ENCODE measurements at places on chromosomes 4 and X.

DNA sequence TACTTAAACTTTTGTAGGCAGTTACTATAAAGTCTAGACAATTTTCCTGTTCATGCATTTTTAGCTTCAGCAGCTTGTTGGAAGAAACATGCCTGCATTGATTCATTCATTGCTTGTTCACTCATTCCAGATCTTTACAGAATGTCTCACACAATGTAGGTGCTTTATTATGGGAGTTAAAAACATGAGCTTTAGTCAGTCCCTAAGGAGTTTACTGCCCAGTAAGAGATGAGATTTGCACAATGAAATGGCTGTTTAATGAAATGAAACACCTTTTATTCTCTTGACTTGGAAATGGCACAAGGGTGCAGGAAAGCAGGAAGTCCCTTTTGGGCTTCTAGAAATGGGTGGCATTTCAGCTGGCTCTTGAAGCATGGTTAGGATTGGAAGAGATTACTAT, 2.9 kb downstream of the NOCT start:
- no peak for DNase-seq

DNA sequence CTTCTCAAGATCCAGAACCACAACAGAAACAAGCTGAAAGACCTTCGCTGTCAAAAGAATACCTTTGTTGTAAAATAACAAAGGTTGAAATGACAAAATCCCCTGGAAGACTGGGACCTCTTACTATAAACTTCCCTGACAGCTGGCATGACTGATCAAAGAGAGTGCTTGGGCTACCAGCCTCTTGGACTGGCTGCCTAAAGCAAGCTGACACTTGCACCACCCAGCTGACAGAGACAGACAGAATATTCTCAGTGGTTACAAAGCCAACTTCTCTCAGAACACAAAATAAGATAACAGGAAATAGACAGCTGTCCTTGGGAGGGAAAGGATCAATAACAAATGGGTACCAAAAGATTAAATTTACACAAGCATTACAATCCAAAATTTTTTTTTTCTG, 241.7 kb upstream of the SPOCK3 start:
- no peak for DNase-seq

DNA sequence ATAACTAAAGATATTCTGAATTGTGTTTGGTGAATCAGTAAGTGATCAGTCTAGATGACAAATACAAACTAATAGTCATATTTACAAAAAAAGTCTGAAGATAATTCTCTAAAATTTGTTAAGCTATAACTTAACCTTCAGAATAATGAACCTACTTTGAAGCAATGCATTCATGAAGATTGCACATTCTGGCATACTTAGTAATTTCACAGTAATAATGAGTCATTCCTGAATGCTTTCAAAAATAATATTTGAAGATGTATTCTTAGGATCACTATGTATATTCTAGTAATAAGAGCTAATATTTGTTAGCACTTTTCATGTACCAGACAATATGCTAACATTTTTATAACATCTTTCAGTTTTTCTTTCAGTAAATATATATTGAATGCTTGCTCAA, 756.7 kb upstream of the SLIT2 start:
- DNase-seq, result no peak

- no peak for DNase-seq
These were observed 97.9 kb downstream of the PHKA2 start for GRCh38 chrX:18886005-18886343.

DNA sequence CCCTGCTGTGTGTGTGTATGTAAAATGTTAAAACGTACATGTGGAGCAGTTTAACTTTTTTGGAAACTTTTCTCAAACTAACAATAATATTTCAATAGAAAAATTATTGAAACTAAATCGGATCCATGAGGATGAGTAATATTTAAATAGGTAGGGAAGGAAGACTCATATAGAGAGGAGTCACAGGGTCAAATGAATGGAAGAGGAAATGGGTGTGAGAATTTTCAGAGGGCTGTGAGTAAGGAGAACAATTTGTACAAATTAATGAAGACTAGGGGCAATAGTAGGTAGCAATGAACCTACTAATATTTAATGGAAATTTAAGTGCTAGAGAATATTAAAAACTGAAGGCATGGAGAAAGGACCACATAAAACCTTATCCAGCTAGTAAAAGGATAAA, 290.7 kb upstream of the PCDH18 start:
- no peak for DNase-seq
